ENCODE measurements at places on chromosomes 3 and 15.
A peak's percentile ranks its signal among the peaks of the same experiment; 100 is the strongest.

DNA sequence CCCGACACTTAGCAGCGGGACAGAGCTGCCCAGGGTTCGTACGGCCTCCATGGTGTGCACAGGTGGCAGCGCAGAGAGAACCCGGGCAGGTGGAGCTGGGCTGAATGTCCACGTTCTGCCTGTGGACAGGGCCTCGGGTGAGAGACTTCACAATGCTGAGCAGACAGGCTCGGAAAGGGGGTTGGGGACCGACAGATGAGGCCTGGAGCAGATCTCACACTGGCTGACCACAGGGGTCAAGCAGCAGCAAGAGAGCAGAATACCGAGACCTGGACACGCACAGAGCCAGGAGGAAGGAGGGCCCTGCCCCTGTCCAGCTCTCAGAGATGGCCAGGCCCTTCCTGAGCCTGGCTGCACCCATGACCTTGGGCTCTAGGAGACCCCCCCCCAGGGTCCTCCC is 83.0 kb downstream of the VGLL4 start:
- no peak overlapping the region for H3K4me3 ChIP-seq
- H3K4me1 ChIP-seq = peaks cover 47% of the 10 kb centered on the region
- H3K36me3 ChIP-seq = peaks cover 11% of the 10 kb centered on the region
- DNase-seq = no peak
- no peaks in the 10 kb centered on the region for H3K27me3 ChIP-seq

DNA sequence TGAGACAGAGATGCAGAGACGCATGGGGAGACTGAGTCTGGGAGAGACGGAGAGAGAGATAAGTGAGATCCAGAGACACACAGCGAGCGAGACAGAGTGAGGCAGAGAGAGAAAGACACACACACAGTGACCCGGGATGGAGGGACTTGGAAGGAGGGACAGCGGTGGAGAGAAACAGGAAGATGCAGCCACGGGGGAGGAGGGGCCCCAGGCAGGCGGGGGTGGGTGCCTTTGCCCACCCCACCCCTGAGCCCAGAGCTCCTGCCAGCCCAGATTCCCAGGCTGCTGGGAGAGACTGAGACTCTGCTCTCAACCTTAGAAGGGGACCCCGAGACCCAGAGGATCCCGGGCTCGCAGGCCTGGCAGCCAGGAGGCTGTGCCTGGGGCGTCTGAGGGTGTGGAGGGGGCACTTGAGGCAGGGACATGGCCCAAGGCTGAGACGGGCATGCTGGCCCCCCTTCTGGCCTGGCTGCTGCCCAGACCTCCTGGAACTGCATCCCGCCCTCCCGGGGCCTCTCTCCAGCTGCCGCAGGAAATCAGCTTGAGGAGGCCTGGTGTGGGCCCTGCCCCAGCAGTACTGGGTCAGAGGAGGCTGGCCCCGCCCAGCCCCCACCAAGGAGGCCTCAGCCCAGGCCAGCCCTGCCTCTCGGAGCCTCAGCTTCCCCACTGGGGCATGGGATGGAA is 18.1 kb downstream of the H1-8 start:
- H3K36me3 ChIP-seq = no peaks in the 10 kb centered on the region
- H3K27me3 ChIP-seq = no peaks in the 10 kb centered on the region
- DNase-seq = no peak
- H3K4me3 ChIP-seq = no peak overlapping the region
- peak overlapping the region; percentile 64 for H3K27ac ChIP-seq

- H3K4me1 ChIP-seq = peaks cover 41% of the 10 kb centered on the region
- H3K27ac ChIP-seq = no peak overlapping the region
- no peak for DNase-seq
- no peaks in the 10 kb centered on the region for H3K27me3 ChIP-seq
- peaks cover 5% of the 10 kb centered on the region for H3K36me3 ChIP-seq
These were observed 2.6 kb upstream of the PLA2G4B start for GRCh38 chr15:41836073-41836472.

- peaks cover 13% of the 10 kb centered on the region for H3K4me1 ChIP-seq
- DNase-seq = no peak
- no peaks in the 10 kb centered on the region for H3K27me3 ChIP-seq
- no peak overlapping the region for H3K4me3 ChIP-seq
These were observed 23.1 kb downstream of the PPARG start for GRCh38 chr3:12312010-12312409.

GRCh38 chr15:29403772-29404171 is 134.2 kb upstream of the NSMCE3 start:
- no peak overlapping the region for H3K4me3 ChIP-seq
- H3K27me3 ChIP-seq = peaks cover 33% of the 10 kb centered on the region
- H3K27ac ChIP-seq = no peak overlapping the region
- no peaks in the 10 kb centered on the region for H3K4me1 ChIP-seq
- no peak for DNase-seq

- H3K4me3 ChIP-seq = no peak overlapping the region
- no peaks in the 10 kb centered on the region for H3K27me3 ChIP-seq
- H3K4me1 ChIP-seq = peaks cover 15% of the 10 kb centered on the region
- H3K27ac ChIP-seq = peak overlapping the region; percentile 72
These were observed 27.1 kb downstream of the HDAC11 start for GRCh38 chr3:13507247-13507569.

Measured in mesothelial cell of epicardium (in vitro differentiated cells).